ENCODE measurements at places on chromosomes 2 and 18. TPM values are rescaled to one million over a fixed set of nuclear protein-coding genes. Genes with fewer than 3 reads are reported as not detected.

Gene NYAP2
- total RNA-seq = not detected

Gene TEX44
- total RNA-seq = not detected

Gene SNTG2
- total RNA-seq = 0.65 TPM

- no peak for DNase-seq
Observed at GRCh38 chr18:6917072-6917471, 187.6 kb downstream of the ARHGAP28 start.

DNA sequence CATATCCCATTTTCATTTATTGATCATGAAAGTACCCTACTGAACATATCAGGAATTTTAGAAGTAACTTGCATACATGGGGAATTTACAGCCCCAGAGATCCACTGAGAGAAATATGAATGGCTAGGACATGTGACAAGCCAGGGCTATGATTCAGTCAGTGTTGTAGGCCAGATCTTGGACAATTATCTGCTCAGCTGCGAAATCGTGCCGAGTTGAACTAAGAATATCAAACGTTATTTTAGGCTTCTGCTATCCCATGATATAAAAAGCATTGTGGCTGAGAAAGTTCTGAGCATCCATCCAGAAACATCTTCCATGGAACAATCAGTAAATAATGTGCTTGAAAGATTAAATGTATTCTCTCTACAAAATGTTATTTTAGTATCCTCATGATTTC lies 85.7 kb upstream of the UNC80 start:
- no peak for DNase-seq

DNA sequence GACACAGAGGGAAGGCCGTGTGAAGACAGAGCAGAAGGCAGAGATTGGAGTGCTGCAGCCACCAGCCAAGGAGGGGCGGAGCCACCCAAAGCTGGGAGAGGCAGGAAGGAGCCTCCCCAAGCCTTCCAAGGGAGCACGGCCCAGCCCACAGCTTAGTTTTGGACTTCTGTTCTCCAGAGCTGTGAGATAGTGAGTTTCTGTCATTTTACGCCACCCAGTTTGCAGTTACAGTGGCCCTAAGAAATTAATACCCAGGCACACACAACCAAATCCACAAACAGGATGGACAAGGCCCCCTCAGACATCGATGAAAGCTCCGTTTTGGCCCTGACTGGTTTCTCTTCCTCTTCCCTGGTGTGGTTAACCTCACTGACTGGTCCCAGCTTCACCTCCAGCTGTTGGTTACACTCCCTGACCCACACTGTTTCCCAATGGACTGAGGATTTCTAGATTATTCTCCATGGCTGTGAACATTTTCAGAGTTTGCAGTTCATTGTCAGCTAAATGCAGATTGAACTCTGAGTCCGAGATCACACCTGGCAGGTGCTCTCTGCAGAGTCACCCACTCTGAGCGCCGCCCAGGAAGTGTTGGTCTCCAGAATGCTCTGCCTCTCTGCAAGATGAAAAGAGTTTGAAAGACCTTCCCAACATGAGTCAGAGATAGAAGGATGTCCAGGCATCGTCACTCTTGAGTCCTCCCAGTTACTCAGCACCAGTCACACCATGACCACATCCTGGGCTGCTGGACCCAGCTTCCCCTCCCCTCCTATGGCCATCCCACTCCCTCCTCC lies 100.2 kb downstream of the TWIST2 start:
- peak; percentile 71 for DNase-seq

GRCh38 chr2:153408710-153409385 lies 69.7 kb downstream of the RPRM start:
- DNase-seq = no peak

- DNase-seq = peak; percentile 69
Observed at GRCh38 chr2:151238527-151239487, 22.9 kb downstream of the RBM43 start.

GRCh38 chr2:37827911-37828511 lies 97.1 kb upstream of the RMDN2 start:
- no peak for DNase-seq

- no peak for DNase-seq
Observed at GRCh38 chr2:228599781-228600180, 418.3 kb upstream of the SPHKAP start.

- no peak for DNase-seq
Observed at GRCh38 chr2:237691029-237691907, 63.9 kb downstream of the LRRFIP1 start.

- DNase-seq = peak; percentile 15
Observed at GRCh38 chr18:54684784-54685183, 93.7 kb downstream of the DYNAP start.

GRCh38 chr2:207919164-207919919 lies 106.0 kb downstream of the PLEKHM3 start:
- DNase-seq = no peak

GRCh38 chr18:78983512-78983911 lies 3.9 kb downstream of the SALL3 start:
- DNase-seq = no peak

- DNase-seq = no peak
Observed at GRCh38 chr2:8923183-8923582, 80.3 kb downstream of the MBOAT2 start.

GRCh38 chr2:43383533-43383932 lies 157.1 kb upstream of the ZFP36L2 start:
- no peak for DNase-seq

- DNase-seq = no peak
Observed at GRCh38 chr2:168449419-168449818, 6.7 kb upstream of the CERS6 start.

DNA sequence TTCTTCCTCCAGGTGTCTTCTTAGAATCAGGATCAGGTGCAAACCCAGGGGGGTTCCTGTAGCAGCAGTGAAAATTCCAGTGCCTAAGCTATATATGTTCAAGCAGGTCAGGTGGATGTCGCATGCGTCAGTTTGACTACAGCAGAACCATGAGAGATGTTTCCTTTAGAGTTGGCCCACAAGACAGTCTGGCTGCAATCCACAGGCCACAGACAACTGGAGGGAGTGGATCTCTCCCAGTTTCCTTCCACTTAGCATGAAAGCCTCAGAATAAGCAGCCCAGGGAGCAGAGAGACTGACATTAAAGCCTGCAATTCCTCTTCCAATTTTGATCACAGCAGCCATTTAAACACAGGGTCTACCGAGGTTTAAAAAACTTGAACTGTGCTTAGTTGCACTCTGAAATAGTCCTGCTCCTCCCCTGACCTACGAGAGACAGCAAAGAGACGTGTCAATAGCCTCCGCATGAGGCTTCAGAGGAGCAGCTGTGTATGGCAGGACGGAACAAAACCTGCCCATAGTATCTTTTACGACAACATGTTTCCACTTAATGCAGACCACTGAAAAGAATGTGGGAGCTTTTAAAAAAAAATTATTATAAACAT lies 988 bp upstream of the KCNE4 start:
- DNase-seq = no peak

Data from right cardiac atrium (tissue), 5 donors.